ENCODE measurements at places on chromosomes 5 and 9.

DNA sequence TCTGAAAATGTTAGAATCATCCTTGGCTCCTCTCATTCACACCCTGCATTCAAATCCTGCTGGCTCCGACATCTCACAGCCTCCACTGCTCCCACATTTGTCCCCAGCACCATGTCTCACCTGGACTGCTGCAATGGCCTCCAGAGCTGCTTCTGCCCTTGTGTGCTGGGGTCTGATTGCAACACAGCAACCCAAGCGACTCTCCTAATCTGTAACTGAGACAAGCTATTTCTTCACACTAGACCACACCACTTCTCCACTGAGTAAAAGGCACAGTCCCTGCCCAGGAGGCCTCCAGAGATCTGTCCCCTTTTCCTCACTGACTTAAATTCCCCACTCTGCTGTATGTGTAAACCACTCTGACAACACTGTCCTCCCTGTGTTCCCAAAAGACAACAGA is 151.1 kb upstream of the TAS2R1 start:
- no peak for DNase-seq

GRCh38 chr5:99105216-99105615 is 176.4 kb upstream of the CHD1 start:
- DNase-seq = no peak

GRCh38 chr9:91427873-91428272 is 4.2 kb upstream of the NFIL3 start:
- peak; percentile 55 for DNase-seq

DNA sequence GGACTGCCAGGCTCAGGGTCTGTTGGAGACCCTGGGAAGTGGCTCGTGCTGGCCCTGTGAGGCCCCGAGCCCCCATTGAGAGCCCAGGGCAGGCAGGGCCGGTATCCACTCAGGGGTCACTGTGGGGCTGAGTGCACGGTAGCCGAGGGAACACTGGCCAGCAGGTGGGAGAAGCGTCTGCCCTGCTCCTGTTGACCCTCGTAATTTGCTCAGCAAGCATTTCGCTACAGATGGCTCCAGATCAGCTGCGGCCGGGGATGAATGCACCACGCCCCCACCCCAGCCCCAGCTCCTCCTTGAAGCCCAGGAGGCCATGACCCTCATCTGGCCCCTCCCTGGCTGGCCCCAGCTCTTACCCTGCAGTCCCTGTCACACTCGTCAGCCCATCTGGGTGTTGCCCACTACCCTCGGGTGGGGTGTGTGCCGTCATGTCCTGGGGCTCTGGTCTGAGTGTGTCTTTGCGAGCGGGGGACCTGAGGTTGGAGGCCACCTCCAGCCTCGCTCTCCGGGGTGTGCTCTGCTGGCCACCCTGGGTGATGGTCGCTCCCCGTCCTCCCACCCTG is 6.1 kb upstream of the NRARP start:
- no peak for DNase-seq

Data from suppressor macrophage (primary cell).